Keratinocyte (primary cell): ENCODE measurements at places on chromosomes 1 and 21. TPM values are rescaled to one million over a fixed set of nuclear protein-coding genes. Genes with fewer than 3 reads are reported as not detected.

The SPATA46 gene
- not detected in 3 replicates for polyA plus RNA-seq

The GNG4 gene
- polyA plus RNA-seq, result 0.02 to 0.07 TPM in 2 of 3 replicates, not detected in the other

The CD84 gene
- 0.01 TPM in 1 of 3 replicates, not detected in the others for polyA plus RNA-seq

The SPRR1B gene
- 253 to 503 TPM (median 436 TPM) in 3 replicates for polyA plus RNA-seq

The PPM1J gene
- 7.7 to 14.2 TPM (median 7.7 TPM) in 3 replicates for polyA plus RNA-seq
